CD4-positive, alpha-beta T cell (primary cell): ENCODE measurements at places on chromosomes 1 and 21.

- DNase-seq: no peak
Observed at GRCh38 chr1:233627376-233627775, 13.5 kb downstream of the KCNK1 start.

- no peak for DNase-seq
Observed at GRCh38 chr1:36076979-36077573, 6.8 kb upstream of the TEKT2 start.

DNA sequence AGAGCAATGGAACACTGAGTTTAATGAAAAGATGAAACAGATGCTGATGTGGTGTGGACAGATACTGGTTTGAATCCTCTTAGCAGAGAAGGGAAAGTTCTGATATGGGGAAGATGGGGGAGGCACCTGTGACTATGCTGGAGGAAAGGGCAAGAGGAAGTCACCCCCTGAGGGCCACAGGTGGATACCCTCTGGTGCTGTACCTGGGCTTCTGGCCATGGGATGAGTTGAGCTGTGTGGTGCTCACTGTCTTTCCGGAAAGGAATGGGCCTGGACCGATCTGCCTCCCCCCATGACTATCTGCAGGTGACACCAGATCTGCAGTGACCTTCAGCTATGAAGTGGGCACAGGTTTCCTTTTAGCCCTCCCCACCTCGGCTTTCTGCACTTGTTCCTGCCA is 52.4 kb downstream of the IER5 start:
- no peak for DNase-seq

DNA sequence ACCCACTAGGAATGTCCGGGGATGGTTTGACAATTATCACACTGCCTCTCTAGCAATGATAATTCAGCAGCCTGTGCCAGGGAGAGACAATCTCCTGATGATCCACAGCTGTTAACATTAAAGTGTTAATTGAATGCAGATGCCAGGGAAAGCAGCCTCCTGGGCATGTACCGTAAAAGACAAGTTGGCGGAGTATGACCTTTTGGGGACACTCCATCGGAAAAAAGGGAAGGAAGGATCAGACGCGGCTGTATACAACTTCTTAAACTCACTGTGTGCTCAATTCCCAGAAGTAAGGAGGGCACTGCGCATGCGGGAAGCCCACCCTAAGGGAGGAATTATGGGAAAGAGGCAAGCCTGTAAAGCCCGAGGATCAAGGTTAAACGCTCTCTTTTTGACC is 62.6 kb downstream of the MAP3K7CL start:
- DNase-seq: no peak

GRCh38 chr1:32232558-32233304 is 10.5 kb downstream of the EIF3I start:
- DNase-seq: no peak

- DNase-seq: no peak
Observed at GRCh38 chr21:38467911-38468310, 30.4 kb downstream of the ERG start.

DNA sequence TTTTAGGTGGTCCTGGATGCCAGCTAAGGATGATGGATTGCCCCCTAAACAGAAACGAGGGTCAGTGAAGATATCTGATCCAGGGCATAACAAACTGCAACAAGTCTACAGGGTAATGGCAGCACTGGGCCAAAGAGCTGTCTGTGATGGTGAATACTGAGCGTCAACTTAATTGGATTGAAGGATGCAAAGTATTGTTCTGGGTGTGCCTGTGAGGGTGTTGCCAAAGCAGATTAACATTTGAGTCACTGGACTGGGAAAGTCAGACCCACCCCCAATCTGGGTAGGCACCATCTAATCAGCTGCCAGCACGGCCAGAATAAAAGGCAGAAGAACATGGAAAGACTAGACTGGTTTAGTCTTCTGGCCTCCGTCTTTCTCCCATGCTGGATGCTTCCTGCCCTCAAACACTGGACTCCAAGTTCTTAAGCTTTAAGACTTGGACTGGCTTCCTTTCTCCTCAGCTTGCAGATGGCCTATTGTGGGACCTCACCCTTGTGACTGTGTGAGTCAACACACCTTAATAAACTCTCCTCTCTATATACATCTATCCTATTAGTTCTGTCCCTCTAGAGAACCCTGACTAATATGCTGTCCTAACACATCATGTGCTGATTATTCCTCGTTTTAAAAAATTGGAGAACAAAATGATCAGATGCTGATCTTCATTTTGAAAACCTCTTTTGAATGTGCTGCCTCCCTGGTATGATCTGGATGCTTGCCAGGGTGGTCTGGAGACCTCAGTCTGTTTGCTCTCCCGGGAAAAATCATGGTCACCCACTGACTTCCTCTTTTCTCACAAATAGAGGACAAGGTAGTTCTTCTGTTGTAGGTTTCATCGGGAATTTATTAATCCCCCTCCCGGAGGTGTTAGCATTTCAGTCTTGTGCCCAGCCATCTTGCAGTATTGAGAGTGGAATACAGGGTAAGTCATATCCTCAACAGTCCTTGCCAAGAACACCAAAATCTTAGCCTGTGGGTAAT is 234.7 kb downstream of the SETD4 start:
- no peak for DNase-seq

DNA sequence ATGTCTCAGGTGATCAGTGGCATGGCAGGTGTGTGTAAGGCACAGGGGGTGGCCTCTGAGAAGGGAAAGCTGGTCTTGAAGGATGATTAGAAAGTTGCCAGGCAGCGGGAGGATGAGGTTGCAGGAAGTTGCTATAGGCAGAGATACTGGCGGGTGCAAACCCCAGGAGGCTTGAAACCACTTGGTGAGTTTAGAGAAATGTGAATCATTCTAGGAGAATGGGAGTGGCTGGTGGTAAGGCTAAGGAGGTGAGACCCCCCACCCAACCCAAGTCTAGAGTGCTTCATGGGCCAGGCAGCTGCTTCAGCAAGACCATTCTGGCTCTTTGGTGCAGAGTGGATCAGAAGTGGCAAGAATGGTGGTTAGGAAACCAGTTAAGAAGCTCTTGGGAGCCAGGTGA is 9.0 kb downstream of the SH2D2A start:
- no peak for DNase-seq

GRCh38 chr1:36148821-36149236 is 457 bp downstream of the TRAPPC3 start:
- DNase-seq: no peak

DNA sequence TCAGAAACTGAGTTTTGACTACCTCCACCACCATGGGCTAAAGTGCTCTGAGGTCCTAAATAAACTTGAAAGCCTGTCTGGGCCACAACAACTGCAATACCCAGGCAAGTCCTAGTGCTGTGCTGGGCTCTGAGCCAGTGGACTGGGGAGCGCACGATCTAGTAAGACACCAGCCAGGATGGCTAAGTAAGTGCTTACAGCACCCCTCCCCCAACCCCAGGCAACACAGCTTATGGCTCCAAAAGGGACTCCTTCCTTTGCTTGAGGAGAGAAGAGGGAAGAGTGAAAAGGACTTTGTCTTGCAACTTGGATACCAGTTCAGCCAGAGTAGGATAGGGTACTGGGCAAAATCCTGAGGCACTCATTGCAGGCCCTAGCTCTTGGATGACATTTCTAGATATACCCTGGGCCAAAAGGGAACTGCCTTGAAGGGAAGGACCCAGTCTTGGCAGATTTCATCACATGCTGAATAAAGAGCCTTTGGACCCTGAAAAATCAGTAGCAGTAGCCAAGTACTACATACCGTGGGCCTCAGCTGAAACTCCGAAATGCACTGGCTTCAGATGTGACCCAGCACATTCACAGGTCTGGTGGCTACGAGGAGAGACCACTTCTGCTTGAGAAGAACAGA is 1.6 kb downstream of the C1orf105 start:
- DNase-seq: no peak

DNA sequence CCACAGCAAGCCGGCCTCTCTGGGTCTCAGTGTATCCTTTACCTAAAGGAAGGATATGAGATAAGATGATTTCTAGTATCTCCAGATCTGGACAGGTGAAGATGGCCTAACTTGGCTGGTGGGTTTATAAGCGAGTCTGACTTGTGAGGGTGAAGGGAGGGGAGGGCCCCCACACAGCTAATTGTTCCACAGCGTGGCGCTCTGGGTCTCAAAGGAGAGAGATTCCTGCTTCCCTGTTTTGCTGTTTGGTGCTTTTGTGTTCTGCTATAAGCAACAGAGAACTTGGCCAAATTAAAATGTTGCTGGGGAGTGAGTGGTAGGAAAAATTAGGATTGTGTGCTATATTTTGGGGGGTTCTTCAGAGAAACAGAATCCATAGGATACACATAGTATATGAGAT is 28.9 kb upstream of the NLRP3 start:
- DNase-seq: no peak

- no peak for DNase-seq
Observed at GRCh38 chr1:153801028-153801625, 25.9 kb downstream of the SLC27A3 start.

GRCh38 chr1:1966071-1966740 is 37.4 kb downstream of the CFAP74 start:
- DNase-seq: no peak

DNA sequence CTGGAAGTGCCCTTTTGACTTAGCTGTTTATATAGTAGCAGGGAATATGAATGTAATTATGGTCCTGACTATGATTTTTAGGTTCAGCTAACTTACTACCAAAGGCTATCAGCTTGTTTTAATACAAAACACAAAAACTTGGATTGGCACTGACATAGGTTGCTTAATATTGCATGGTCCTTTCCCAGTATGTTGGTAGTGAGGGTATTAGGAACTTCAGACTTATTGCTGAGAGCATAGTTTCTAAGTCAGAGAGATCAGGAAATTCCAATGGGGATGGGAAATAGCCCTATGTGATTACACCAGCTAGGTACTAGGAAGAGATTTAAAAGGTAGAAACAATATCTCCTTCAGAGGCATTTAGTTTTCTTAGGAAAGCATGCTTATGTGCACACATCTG is 7.7 kb downstream of the ARID1A start:
- DNase-seq: no peak

GRCh38 chr1:195717651-195718050 is 890.6 kb downstream of the KCNT2 start:
- DNase-seq: no peak

DNA sequence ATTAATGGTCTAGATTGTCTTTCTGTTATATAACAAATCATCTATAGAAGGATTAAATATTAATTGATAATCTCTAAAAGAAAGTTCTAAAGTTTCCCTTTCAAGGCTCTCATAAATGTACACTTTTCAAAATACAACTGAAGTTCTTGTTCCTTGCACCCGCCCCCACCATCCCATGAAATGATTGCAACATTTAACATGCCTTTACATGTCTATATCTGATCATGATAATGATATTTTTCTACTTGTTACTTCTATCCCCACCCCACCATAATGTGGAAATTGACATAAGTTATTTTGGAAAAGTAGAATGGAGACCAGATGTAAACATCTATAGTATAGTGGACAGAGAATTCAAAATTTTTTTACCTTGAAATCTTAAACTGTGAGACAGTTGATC is 186.6 kb downstream of the NTNG1 start:
- no peak for DNase-seq

GRCh38 chr1:8789314-8790214 is 27.9 kb downstream of the RERE start:
- DNase-seq: no peak

GRCh38 chr1:170214117-170215032 is 68.6 kb downstream of the NTMT2 start:
- no peak for DNase-seq

- no peak for DNase-seq
Observed at GRCh38 chr1:230465691-230466090, 39.6 kb upstream of the PGBD5 start.

DNA sequence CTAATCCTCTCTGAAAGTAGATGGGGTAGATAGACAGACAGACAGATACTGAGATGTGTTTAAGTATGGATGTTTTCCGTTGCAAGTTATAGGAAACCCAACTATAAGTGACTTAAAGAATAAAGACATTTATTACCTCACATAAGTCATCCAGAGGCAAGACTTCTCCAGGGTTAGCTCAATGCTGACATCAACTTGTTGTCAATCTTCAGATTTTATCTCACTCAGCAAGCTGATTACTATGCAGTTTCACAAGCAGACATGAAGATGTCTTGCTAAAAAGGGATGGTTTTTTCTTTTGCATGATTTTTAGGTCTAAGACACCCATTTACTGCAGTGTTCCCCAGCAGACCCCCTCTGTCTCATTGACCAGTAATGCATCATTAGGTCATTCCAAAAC is 30.7 kb upstream of the ZNF362 start:
- DNase-seq: no peak

DNA sequence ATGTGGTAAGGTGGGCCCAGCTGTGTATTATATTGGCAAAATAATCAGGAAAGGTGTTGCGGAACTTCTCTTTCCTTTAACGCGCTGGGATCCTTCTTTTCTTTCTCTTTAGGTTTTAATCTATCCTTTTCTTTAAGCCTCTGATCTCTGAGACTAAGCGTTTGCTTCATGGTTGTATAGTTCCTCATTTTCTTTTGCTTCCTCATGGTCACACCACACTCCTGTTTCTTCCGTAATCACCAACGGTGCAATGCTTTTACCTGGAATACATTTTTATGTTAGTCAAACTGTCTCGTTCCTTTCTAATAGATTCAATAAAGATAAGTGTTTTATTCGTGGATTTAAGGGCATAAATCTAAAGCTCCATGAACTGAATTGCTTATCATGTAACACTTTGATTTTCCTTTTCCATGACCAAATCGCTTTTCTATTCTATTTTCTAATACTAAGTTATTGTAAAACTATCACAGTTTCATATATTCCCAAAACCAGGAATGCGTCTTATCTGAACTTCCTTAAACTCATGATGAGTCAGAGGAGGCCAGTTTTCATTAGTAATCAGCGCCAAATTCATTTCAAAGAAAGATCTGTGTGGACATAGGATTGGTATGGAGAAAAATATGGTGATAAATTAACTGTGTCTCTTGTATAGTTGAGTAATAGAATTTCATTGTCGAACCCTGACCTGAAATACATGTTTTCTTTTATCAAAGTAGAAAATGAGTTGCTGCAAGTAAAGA is 12.2 kb downstream of the SDCCAG8 start:
- no peak for DNase-seq
